ENCODE measurements at places on chromosomes 16 and 17. TPM values are rescaled to one million over a fixed set of nuclear protein-coding genes. Genes with fewer than 3 reads are reported as not detected.

- no peak for DNase-seq
Observed at GRCh38 chr16:69881141-69881540, 70.0 kb upstream of the CLEC18A start.

The YPEL2 gene
- 60.8 TPM for total RNA-seq

- no peak for DNase-seq
Observed at GRCh38 chr17:71331754-71332325, 789.0 kb upstream of the SOX9 start.

The EVPL gene
- total RNA-seq = under 0.01 TPM

DNA sequence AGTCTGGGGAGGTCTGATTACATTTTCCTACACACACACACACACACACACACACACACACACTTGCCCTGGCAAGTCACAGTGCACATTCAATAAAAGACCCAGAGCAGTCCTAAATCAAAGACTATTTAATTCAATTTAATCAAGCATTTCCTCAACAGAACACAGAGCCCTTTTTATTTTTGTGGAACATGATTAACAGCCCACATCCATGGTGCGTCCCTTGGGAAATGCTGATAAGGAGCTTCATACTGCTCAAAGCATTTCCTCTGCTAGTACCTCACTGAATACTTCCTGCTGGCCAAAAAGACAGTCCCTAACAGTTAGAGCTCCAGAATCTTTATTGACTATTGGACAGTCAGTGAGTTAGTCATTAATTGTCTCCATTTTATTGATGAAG, 43.1 kb upstream of the MYH10 start:
- DNase-seq = peak; percentile 45

DNA sequence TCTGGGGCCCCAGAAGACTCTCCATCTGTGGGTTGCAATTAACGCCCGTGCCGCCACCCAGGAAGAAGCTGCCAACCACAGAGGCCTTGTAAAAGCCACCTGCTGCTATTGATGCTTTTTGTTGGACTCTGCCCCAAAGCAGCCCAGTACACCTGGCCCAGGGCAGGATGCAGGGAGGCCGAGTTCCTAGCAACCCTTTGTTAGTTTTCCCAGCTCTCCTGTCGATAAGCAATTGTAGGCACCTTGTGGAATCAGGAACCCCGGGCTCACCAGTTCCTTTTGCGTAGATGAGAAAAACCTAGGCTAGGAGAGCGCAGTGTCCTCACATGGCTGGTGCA, 103.3 kb downstream of the ABCC6 start:
- DNase-seq = peak; percentile 64

The SDK2 gene
- under 0.01 TPM for total RNA-seq

- no peak for DNase-seq
Observed at GRCh38 chr17:726271-726919, 6.0 kb upstream of the TLCD3A start.

DNA sequence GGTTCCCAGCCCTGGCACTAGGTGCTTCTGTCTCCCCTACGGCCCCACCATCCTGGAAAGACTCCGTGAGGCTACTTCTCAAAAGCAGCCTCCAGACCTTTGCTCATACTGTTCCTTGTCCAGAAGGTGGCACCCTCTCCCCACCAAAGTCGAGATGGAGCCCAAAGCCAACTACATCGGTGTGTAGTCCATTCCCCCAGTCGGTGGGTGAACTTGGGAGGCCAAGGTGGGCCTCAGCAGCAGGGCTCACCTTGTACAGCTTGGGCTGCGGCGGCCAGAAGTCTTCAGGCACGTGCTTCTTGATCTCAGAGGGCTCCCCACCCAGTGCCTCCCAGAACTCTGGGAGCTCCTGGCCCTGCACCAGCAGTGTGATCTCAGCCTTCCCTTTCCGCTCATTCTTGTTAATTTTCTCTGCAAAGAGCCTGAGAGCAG, 10.2 kb downstream of the FLII start:
- DNase-seq = peak; percentile 35

DNA sequence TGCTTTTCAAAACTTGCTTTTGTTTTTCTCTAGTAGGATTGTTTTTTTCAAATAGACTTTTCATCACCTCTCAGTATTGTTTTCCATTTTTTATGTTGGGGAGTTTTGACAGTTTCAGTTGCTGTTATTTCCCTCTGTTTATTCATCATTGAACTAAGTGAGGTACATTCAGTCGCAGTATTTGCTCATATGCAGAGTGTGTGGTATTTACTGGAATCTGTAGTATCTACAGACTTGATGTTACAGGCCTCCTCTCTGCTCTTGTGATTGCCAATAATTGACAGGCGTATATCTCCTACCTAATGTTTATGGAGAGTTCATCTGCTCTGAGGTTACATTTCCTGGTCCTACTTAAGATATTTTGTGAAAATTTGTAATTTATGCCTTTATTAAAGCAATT, 49.6 kb downstream of the COX10 start:
- no peak for DNase-seq

DNA sequence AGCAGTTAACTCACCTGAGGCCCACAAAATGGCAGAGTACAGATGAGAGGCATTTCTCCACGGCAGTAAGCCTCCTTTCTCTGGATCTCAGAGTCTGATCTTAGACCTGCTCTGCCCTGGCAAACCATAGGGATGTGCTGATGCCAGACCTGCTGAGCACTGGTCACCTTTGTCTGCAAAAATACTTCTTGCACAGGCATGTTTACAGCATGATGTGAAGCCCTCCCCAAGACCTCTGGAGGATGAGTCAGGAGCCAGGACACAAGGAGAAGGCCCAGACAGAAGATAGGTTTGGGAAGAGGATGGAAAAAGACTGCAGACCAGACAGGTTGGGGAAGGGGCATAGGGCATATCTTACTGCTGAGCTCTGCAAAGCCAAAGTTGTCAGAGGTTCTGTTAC, 426.6 kb downstream of the PMP22 start:
- DNase-seq = no peak

The NOD2 gene
- 1.0 TPM for total RNA-seq

DNA sequence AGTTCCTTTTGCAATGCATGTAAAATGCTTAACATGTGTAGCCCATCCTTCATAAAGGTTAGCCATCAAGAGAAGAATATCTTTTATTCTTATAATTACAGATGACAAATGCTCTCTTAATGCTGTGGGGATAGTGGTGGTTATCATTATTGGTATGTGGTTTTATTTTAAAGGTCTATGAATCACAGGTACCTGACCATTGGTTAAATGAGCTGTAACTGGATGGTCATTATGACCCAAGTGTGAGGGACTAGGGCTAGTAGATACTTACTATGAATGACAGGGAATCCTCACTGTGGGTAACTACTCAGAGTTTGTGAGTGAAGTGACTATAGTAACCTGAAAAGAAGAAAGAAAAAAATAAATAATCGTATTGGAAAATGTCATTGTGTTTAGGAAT, 78.8 kb downstream of the CDRT15 start:
- DNase-seq = no peak

DNA sequence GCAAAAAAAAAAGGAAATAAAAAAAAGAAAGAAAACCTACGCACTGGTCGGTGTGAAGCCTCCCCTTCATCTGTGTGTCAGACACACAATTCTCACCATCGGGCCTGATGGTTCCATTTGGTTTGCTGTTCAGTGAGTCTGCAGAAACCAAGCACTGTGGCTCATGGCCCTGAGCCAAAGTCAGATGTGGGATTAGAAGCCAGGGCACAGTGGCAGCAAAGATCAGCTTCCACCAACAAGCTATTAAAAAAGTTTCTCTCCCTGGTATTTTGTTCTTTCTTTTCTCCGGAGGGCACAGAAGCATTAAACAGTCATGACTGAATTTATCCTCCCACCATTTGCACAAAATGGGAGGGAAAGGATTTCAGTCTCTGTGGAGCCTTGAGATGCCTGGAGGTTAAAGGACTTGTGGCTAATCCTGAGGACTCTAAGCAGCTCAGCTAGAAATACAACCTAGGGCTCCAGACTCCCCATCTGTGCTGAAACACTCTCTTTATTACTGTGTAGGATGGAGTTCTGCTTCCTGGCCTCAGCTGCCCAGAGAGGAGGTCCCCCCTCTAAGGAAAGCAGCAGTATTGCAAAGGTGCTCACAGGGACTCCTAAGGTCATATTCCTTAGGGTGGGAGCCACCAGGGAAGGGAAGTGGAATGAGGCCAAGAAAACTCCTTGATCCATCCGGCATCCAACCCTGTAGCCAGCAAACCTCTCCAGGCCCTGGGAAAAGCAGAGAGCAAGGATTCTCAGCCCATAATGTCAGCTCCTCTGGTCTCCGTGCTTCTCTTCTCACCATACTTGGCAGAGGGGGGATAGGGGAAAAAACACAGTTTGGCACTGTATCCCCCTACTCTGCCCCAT, 28.2 kb downstream of the SLC39A11 start:
- no peak for DNase-seq

DNA sequence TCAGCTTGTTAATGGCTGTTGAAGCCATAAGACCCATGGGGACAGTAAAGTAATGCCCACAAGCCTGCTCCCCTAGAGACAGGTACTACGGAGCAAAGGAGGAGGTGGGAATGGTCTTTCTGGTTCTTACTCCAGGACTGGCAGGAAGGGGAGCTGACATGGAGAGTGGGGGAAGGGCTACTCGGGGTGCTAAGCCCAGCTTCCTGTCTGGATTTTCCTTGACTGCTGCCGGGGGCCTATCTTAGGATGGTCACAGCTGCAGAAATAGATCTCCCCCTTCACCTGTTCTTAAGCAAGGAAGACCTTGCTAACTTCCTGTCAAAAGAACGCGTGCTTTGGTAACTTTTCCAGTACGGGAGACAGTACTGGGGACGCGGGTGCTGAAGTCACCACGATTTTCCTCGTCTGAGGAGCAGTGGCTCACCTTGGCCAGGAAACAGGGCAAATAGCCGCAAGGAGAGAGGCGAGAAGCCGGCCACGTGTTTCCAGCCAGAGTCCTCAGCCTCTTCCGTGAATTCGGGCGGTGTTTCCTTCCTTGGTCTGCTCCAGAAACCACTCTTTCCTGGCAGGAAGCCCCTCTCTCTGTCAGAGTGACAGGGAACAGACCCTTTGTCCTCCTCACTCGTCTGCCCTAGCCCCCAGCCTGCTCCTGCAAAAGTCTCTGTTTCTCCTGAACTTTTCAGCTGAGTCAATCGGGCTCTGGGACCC, 656 bp upstream of the PRR29 start:
- no peak for DNase-seq

DNA sequence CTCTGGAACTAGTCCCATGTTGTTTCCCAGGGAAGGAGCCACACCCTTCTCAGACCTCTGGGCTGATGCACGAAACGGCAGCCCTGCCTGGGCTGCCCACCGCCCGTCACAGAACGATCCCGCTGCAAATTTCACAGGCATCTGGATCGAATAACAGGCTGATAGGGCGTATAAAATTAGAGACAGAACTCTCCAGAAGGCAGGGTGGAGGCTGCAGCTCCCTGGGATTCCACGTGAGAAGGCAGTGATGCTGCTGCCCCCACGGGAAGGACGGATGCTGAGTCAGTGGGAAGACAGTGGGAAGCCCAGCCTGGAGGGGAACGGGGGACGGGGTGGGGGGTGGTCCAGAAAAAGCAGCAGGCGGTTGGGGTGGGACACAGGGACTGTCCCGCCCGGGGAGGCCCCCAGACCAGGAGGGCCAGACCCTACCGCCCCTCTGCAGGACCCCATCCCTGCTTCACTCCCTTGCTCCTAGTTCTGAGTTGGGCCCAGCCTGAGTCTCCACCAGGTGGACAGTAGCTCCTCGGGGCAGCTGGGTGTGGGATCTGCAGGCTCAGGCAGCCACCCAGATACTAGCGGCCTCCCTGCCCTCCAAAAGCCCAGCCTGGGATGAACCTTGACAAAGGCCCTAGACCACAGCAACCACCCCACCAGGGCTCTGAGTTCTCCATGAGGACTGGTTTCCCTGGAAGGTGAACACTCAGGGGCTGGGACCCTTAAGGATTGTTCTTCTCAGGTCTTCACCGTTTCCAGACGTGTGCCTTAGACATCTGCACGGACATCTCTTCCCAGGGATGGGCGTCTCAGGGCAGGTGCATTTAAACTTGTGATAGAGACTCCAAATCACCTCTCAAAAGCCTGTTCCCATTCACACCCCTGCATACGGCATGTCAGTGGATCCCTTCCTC, 117.8 kb downstream of the METRNL start:
- DNase-seq = no peak

GRCh38 chr16:89907055-89907814, 11.4 kb upstream of the MC1R start:
- DNase-seq = no peak

DNA sequence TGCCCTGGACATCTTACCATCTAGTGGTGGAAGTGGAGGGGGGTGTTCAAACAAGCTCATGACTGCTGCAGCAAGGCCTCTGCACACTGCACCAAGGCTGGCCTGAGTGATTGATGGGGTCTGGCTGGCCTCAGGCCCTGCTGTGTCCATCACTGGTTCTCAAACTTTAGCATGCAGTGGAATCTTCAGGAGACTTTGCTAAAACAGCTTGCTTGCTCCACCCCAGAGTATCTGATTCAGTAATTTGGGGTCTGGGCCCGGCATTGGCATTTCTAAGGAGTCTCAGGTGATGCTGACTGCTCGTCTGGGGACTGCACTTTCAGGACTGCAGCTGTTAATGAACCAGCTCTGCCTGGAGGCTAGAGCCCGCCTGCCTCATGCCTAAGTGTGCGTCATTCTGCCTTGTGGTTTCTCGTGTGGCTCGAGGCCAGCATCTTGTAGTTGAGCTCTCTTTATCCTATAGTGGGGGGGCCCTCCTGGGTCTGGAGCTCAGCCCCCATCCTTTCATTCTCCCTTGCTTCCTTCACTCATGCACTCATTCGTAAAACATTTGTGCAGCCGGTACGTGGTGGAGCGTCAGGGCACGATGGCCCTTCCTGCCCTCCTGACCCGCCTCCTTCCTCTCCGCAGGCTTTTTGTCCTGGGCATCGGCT, 4.1 kb downstream of the MGAT5B start:
- DNase-seq = no peak

The NME4 gene
- total RNA-seq = 45.4 TPM

- peak; percentile 44 for DNase-seq
Observed at GRCh38 chr16:69924777-69925191, 26.4 kb upstream of the CLEC18A start.

DNA sequence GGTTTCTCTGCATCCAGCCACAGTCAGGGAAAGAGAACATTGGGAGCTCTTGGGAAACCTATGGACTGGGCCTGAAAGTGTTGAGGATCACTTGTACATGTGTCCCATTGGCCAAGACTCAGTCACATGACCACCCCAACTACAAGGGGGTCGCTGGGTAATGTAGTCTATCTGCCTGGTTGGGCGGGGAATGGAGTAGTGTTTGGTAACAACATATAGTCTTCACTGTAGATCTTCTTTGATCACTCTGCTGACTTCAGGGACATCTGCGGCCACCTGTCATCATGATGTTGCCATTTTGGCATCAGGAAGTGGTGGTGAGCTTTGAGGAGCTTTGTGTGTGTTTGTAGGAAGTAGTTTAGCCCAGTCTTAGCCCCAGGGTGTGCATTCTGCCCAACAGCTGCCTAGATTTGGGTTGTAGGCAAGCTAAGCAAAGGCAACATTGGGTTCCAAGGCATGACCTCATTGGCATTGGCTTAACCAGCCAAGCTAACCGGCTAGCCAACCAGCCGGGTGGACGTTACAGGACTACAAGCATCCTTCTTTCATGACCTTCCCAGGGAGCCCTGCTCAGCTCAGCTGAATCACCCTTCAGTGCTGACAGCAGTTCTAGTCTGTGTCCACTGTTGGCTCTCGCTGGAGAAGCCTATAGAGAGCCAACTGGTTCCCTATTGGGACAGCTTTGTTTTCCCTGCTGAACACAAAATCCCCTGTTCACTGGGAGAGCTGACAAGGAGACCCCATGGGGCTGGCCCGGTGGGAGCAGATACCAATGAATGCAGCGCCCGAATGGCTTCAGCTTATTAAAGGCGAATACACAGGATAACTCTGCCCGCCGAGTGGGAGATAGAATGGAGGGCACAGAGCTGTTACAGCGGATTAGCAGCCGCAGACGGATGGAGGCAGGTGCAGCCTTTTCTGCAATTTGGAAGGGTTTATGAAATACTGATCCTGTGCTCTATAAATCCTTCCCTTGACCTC, 178.6 kb downstream of the NTN1 start:
- DNase-seq = no peak

GRCh38 chr16:47058295-47059086, 85.0 kb upstream of the DNAJA2 start:
- peak; percentile 45 for DNase-seq
